ENCODE measurements at places on chromosomes 7 and 10.

DNA sequence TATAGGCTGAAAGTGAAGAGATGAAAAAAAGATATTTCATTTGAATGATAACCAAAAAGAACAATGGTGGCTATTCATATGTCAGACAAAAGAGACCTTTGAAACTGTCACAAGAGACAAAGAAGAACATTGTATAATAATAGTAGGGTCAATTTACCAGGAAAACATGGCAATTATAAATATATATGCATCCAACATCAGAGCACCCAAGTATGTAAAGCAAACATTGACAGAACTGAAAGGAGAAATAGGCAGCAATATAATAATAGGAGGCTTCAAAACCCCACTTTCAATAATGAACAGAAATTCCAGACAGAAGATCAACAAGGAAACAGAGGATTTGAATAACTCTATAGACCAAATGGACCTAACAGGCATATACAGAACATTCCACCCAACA is 876.2 kb downstream of the GRID1 start:
- no peak for DNase-seq

- DNase-seq = no peak
Observed at GRCh38 chr7:150411606-150412005, 32.5 kb downstream of the ZNF775 start.

GRCh38 chr7:27553273-27553672 is 109.4 kb downstream of the HIBADH start:
- DNase-seq = no peak

GRCh38 chr10:24958091-24958720 is 5.8 kb upstream of the PRTFDC1 start:
- peak; percentile 89 for DNase-seq

DNA sequence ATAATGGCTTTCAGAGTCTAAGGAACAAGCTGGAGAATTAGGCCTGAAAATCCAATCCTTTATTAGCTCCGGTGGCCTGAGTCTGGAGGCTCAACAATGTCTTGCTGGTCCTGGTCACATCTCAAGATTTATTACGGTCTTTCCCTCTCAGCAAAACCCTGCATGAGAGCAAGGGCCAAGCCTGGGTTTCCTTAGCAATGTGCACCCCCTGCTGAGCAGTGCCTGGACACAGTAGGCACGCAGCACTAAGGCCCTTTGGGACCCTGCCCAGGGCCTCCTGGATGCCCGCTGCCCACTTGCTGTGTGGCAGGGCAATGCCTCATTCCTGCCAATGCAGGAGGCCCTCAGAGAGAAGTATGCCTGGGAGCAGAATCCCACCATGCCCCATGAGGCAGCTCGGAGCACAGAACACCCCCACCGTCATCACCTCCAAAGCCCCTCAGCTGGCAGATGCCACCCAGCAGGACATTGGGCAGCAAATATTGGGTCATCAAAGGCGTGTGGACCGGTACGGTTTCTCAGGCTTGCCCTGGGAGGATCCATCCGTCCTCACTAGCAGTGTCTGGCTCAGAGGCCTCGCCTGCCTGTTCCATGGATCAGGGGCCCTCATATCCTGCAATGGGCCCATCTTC is 156.4 kb downstream of the OAT start:
- no peak for DNase-seq

- no peak for DNase-seq
Observed at GRCh38 chr10:110436554-110437350, 61.0 kb upstream of the DUSP5 start.

DNA sequence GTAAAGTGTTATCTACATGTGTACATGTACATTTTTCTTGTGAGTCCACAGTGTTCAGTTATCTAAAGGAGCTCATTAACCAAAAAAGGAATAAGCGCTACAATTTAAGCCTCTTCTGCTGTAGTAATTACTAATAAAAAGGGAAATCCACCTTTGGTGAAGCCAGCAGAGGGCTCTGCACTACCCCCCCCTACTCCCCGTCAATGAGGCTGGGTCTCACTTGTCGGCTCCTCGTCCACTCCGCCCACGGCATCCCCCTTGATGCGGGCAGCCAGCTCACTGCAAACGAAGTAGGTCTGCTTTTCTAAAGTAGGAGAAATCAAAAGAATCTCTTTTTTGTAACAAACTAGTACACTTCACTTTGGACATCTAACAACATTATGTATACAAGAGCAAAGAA is 4.7 kb upstream of the WASHC2A start:
- no peak for DNase-seq

DNA sequence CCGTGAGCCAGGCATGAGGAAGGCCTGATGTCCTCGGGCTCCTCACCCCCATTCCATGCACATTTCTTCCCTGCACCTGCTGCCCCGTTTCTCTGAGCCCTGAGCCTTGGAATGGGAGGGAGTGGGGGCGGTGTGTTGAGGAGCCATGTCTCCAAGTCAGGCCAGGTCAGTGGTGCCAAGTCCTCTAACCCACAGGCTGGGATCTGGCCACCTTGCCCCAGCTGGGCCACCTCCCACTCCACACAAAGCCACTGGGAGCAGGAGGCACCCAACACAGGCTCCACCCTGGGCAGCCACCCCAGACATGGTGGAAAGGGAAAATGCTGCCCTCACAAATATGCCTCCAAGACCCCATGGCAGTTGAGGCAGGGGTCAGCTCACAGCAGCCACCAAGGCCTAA is 27.7 kb downstream of the ZCCHC24 start:
- DNase-seq = no peak

GRCh38 chr7:139559364-139560105 is 36.0 kb downstream of the CLEC2L start:
- no peak for DNase-seq

DNA sequence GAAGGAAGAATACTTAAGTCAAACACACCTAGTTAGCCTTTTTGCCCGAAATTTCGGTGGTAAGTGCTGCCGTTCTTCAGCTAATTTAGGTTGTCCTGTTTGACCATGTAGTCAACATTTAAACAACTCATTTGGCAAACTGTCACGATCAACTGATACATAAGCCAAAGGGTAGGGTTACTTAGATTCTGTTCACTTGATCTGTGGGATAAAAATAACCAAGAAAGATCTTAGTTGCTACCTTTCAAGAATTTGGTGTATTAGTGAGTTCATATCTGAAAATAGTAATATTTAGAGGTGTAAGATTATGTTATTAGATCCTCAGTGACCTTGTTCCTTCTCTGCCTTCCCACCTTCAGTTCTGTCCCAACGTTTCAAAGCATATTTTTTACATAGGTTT is 2.0 kb downstream of the TNKS2 start:
- DNase-seq = no peak

GRCh38 chr10:100135486-100135885 is 50.3 kb downstream of the ERLIN1 start:
- DNase-seq = no peak

- no peak for DNase-seq
Observed at GRCh38 chr10:110361800-110362456, 57.2 kb upstream of the SMNDC1 start.

DNA sequence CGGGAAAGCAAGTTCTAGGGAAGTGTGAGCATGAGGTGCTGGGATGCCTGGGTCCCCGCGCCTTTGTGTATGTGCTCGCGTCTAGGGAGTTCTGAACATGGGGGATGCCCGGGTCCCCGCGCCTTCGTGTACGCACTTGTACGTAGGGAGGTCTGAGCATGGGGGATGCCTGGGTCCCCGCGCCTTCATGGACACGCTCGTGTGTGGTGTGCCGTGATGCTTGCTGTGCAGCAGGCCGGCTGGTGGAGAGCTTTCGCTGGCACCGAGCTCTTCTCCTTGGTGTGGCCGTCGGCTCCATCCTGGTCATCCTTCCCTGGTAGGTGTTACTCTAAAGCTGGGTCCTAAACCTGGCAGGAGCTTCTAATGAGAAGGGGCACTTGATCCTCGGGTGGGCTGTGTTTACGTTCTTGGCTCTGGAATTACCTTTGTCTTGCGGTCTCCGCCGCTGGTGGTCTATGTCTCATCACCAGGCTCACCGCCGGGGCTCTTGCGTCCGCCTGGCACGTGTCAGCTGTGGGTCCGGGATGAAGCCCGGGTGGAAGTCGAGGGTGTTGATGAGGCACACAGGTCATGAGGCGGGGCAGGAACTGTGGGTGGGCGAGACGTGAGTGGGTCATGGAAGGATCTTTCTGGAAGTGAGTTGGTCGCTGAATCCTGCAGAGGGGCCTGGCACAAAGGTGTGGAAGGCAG is 63.5 kb downstream of the DNAJB6 start:
- DNase-seq = no peak

GRCh38 chr7:144027974-144028373 is 20.8 kb upstream of the OR2A5 start:
- DNase-seq = no peak

DNA sequence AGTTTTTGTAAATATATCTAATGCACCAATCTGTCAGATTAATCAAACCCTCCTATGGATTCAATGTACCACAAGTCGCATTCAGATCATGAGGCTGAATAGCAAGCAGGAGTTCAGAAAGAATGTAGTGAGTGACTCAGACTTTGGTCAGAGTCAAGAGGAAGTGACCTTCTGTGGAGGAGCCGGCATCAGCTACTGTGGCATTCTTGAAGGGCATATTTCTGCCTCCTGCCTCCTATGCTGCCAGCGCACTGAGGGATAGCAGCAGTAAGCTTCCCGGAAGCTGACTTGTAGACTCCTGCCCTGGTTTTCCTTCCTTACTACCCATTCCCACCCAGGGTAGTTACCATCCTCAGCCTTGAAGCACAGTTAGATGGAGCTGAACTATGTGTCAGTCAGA is 867.5 kb downstream of the NRG3 start:
- no peak for DNase-seq

DNA sequence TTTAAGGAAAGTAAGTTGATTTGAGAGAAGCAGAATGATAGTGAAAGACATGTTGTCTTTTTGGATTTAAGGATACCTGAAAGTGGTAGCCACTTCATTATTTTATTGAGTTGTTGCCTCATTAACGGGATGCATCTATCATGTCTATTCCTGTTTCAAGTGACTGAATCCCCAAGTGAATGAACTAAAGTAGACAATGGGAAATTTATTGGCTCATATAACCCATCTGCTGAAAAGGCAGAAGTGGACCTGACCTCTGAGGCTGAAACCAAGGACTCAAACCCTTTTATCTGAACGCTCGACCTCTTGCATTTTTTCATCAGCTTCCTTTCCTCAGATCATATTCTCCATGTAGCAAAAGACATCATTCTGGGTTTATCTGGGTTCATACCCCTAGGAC is 465.6 kb upstream of the LRRN3 start:
- no peak for DNase-seq

GRCh38 chr10:118369641-118370205 is 27.6 kb upstream of the FAM204A start:
- no peak for DNase-seq

- DNase-seq = no peak
Observed at GRCh38 chr10:73000973-73001372, 46.4 kb upstream of the PLA2G12B start.

DNA sequence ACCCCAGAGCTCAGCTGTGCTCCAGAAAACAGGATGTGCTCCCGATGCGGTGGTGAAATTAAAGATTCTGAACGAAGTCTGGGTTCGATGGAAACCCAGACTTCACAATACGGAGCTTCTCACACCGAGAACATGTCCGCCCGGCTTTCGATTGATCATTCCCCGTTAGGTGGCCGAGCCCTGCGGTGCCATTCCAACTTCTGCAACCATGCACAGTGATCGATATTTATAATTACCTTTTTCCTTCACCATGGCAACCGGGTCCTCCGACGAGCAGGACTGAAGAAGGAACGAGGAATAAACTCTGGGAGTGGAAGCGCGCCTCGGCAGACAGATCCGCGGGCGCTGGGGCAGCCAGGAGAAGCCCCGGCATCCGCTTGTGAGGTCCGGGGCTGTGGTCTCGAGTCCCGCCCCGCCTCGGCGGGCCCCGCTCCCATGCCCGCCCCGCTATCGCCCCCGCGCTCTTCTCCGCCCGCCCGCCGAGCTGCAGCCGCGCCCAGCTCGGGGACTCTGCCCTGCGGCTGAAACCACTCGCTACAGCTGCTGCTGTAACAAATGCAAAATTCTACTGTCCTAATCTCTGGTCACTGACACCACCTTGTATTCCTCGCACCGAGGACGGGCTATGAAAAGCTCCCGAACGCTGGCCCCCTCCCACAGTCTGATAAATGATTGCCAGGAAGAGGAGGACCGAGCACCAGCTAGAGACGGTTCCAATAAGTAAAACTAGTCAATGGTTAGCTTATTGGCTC is 26.2 kb downstream of the ABLIM1 start:
- DNase-seq = no peak

DNA sequence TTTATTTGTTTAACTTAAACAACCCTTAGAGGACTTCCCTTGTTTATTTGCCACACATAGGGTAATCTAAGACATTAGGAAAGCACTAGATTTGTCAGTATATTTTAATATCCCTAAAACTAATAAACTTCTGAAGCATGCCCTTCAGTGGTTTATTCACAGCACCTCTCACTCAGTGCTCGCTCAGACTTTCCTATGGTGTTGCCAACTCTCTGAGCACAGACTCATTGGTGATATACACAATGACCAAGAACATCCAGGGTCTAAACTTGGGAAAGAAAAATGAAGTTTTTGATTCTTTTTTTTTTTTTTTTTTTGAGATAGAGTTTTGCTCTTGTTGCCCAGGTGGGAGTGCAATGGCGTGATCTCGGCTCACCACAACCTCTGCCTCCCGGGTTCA is 82.2 kb downstream of the RAB11FIP2 start:
- no peak for DNase-seq

- no peak for DNase-seq
Observed at GRCh38 chr10:19628767-19629560, 187.3 kb upstream of the PLXDC2 start.

DNA sequence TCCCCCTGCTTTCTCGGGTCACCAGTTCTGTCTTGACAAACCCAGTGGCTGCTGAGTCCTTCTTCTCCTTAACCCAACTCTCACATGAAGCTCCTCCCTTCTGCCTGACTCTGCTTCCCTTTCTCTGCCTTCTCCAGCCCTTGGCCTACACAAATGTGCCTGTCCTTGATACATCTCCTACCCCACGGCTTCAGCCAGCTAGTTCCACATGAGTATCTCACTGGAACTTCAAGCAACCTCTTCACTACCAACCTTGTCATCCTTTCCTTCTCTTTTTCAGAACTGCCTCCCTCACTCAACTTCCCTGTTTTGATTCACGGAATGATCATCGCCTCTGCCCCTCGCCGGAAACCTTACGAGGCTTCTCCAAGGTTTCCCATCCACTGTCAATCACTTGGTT is 55.9 kb downstream of the PDIA4 start:
- no peak for DNase-seq

Measured in BJ (cell line).